ENCODE measurements at places on chromosomes 3 and 15. TPM values are rescaled to one million over a fixed set of nuclear protein-coding genes. Genes with fewer than 3 reads are reported as not detected.

- no peak overlapping the region for H3K4me3 ChIP-seq
- H3K36me3 ChIP-seq = no peaks in the 10 kb centered on the region
- H3K4me1 ChIP-seq = peaks cover 2% of the 10 kb centered on the region
- no peaks in the 10 kb centered on the region for H3K27me3 ChIP-seq
- H3K27ac ChIP-seq = no peak overlapping the region
These were observed 176.3 kb upstream of the LMCD1 start for GRCh38 chr3:8325306-8325705.

GRCh38 chr3:41503998-41504623, 304.8 kb downstream of the CTNNB1 start:
- H3K27ac ChIP-seq = no peak overlapping the region
- no peaks in the 10 kb centered on the region for H3K36me3 ChIP-seq
- H3K4me3 ChIP-seq = no peak overlapping the region
- no peaks in the 10 kb centered on the region for H3K27me3 ChIP-seq

GRCh38 chr3:196287090-196287439, 461 bp downstream of the PCYT1A start:
- H3K27me3 ChIP-seq = no peaks in the 10 kb centered on the region
- no peak for DNase-seq
- H3K27ac ChIP-seq = peak overlapping the region; percentile 98

GRCh38 chr15:29133791-29134190, 135.8 kb downstream of the NSMCE3 start:
- peaks cover 6% of the 10 kb centered on the region for H3K4me1 ChIP-seq
- H3K27me3 ChIP-seq = peaks cover 23% of the 10 kb centered on the region
- no peaks in the 10 kb centered on the region for H3K36me3 ChIP-seq
- DNase-seq = no peak
- H3K4me3 ChIP-seq = no peak overlapping the region

- H3K36me3 ChIP-seq = no peaks in the 10 kb centered on the region
- no peak overlapping the region for H3K4me3 ChIP-seq
- no peak overlapping the region for H3K27ac ChIP-seq
- no peaks in the 10 kb centered on the region for H3K27me3 ChIP-seq
These were observed 36.3 kb downstream of the CHDH start for GRCh38 chr3:53809764-53810400.

GRCh38 chr3:63349583-63350573, 71.8 kb downstream of the SYNPR start:
- no peaks in the 10 kb centered on the region for H3K36me3 ChIP-seq
- H3K27ac ChIP-seq = no peak overlapping the region
- DNase-seq = no peak
- no peaks in the 10 kb centered on the region for H3K4me1 ChIP-seq
- peaks cover 33% of the 10 kb centered on the region for H3K27me3 ChIP-seq
- no peak overlapping the region for H3K4me3 ChIP-seq

DNA sequence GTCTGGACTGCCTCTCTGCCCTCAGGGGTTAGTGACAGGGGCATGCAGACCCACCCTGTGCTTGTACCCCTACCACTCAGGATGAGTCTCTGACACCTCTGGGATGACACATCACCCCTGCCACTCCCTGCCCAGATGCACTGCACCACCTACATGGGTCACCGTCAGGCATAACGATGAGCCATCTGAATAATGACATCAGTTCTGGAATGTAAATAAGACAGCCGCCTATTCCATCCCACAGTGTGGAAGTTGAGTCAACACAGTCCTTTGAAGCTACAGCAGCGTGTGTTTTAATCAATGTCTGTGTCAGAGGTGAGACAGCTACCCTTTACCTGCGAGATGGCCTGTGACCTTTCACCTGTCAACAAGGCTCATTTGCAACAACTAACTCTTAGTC, 268.7 kb upstream of the ARRDC4 start:
- H3K27ac ChIP-seq = no peak overlapping the region
- no peaks in the 10 kb centered on the region for H3K27me3 ChIP-seq
- H3K4me3 ChIP-seq = no peak overlapping the region
- no peaks in the 10 kb centered on the region for H3K4me1 ChIP-seq
- no peak for DNase-seq

GRCh38 chr3:114333180-114333922, 39.5 kb downstream of the TIGIT start:
- peaks cover 3% of the 10 kb centered on the region for H3K27me3 ChIP-seq
- H3K4me1 ChIP-seq = no peaks in the 10 kb centered on the region
- no peak overlapping the region for H3K4me3 ChIP-seq
- H3K27ac ChIP-seq = no peak overlapping the region
- peaks cover 22% of the 10 kb centered on the region for H3K36me3 ChIP-seq
- no peak for DNase-seq

DNA sequence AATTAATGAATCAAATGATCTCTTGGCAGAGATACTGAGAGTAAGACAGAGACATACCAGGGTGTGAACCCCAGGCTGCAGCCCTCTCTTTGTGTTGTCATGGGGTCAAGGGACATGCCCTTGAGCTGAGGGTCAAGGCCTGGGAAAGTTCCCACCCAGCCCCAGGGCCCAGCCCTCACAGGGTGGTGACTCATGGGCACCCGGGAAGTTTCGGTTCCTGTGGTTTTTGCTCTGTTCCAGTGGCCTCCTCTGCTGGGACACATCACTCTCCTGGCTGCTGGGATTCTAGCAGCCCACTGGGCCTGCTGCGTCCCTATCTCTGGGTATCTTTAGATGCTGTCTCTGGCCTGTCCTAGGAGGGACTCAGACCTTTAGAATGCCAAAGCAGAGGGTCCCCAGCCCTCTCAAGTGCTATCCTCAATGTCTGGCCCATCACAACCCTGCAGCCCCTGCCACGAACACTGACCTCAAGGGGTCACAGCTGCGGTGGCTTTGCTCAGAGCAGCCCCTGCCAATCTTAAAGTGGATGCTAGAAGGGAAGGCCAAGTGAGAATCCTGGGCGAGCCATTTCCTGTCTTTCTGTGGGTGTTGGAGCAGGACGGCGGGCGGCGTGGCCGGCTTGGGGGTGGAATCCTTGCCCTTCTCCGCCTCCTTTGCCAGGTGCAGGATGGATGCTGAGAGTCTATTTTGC, 148.4 kb upstream of the TLE3 start:
- no peak overlapping the region for H3K27ac ChIP-seq
- H3K27me3 ChIP-seq = peaks cover 22% of the 10 kb centered on the region
- DNase-seq = no peak
- H3K4me3 ChIP-seq = no peak overlapping the region
- H3K36me3 ChIP-seq = no peaks in the 10 kb centered on the region
- H3K4me1 ChIP-seq = peaks cover 15% of the 10 kb centered on the region

DNA sequence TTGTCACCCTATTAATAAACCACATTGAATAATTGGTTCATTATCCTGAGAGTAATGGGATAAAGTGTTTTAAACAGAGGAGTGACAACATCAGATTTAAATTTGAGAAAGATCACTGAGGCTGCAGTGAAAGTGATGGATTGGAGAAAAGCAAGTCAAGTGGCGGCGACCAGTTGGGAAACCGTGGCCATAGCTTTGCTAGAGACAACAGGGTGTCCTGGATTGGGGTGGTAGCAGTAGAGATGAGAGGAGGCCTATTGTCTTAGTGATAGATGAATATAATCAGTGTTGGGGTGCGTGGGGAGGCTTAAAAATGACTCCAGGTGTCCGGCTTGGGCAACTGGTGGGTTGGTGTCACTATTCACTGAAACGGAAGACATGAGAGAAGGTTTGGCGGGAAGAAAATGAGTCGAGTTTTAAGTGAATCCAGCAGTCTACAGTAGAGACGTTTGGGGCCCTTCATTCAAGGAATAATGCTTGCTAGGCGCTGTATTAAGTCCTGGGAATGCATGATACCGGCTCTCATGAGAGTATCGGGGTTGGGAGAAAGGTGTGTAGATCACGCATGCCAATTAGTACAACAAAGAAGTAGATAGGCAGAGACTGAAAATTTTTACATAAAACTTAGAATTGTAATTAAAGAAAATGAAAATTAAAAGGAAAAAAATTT, 819 bp downstream of the NEK4 start:
- no peak for DNase-seq
- H3K4me3 ChIP-seq = peak overlapping the region; percentile 94
- no peaks in the 10 kb centered on the region for H3K27me3 ChIP-seq
- H3K27ac ChIP-seq = peak overlapping the region; percentile 17

- no peaks in the 10 kb centered on the region for H3K27me3 ChIP-seq
- peaks cover 3% of the 10 kb centered on the region for H3K36me3 ChIP-seq
- no peak for DNase-seq
These were observed 44.2 kb downstream of the APBA2 start for GRCh38 chr15:28930011-28930410.

DNA sequence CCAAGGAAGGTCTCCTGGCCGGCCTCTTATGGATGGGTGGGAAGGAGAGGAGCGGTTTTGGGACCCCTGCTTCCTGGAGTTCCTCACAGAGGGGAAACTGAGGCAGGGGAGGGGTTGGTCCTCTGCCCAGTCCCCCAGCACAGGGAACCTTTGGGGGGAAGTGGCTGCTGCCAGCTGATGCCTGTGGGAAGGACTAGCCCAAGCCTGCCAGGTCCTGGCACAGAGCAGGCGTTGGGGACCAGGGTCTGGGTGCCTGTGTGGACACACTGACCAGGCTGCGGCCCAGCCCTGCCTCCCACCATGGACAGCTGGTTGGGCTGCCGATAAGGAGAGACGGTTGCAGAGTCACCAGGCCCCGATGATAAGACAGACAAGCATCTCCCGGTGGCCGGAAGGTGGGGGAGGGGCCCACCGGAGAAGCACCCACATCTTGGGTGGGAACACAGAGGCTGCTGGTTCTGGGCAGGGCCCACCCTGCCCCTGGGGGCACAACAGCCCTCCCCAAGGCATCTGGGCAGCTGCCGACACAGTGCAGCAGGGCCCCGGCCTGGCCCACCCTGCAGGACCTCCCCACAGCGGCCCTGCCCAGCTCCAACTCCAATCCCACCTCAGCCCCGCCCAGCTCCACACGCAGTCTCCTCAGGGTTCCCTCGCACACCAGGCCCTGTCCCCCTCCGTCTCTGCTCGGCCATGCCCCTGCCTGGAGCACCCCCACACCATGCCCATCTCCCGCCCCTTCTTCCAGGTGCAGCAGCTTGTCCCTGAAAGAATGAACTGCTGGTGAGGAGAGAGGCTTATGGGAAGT, 50.7 kb downstream of the DNAJB8 start:
- H3K4me3 ChIP-seq = no peak overlapping the region
- DNase-seq = no peak
- H3K27me3 ChIP-seq = peaks cover 7% of the 10 kb centered on the region
- peaks cover 11% of the 10 kb centered on the region for H3K4me1 ChIP-seq
- no peak overlapping the region for H3K27ac ChIP-seq
- peaks cover 7% of the 10 kb centered on the region for H3K36me3 ChIP-seq

GRCh38 chr15:76973906-76974305, 21.0 kb upstream of the PSTPIP1 start:
- peak; percentile 69 for DNase-seq
- no peaks in the 10 kb centered on the region for H3K4me1 ChIP-seq
- H3K4me3 ChIP-seq = no peak overlapping the region
- peaks cover 41% of the 10 kb centered on the region for H3K27me3 ChIP-seq

DNA sequence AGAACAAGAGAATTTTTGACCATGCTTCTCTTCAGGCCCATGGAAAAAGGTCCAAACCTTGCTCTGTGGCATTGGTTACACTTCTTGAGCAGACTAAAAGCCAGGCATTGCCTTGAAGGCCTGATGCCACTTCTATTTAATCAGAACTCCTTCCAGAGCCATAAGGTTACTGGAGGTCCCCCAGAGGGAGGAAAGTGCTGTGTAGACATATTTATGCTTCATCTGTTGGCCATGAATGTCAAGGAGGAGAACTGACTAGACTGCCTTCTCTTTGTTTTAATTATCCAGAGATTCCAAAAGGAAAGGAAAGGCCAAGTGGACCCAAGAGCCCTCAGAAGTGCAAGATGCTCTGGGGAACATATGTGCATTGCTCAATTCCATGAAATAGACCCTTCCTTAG, 292.6 kb upstream of the NR2E3 start:
- DNase-seq = no peak
- peaks cover 27% of the 10 kb centered on the region for H3K27me3 ChIP-seq
- no peak overlapping the region for H3K4me3 ChIP-seq
- H3K36me3 ChIP-seq = no peaks in the 10 kb centered on the region

DNA sequence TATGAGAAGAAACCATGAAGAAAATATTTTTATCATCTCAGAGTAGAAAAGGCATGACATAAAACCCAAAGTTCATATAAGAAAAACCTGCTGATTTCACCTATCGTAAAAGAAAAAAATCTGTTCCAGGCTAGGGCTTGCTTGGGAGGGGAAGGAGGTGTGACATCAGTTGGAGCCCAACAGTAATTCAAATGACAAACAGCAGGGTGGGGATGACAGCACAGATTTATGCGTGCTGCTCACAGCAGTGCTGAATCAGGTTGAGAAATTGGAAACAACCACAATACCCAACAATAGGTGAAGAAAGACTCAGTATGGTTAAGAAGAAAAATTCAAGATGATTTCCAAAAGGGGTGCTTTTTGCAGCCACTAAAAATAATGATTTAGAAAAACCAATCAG, 172.4 kb downstream of the PDE8A start:
- no peak overlapping the region for H3K4me3 ChIP-seq
- peaks cover 49% of the 10 kb centered on the region for H3K27me3 ChIP-seq
- H3K36me3 ChIP-seq = peaks cover 3% of the 10 kb centered on the region
- H3K4me1 ChIP-seq = peaks cover 8% of the 10 kb centered on the region
- no peak overlapping the region for H3K27ac ChIP-seq

GRCh38 chr3:48877671-48878070, 21.0 kb downstream of the SLC25A20 start:
- H3K4me3 ChIP-seq = no peak overlapping the region
- no peaks in the 10 kb centered on the region for H3K4me1 ChIP-seq

GRCh38 chr3:123202451-123202850, 708 bp downstream of the SEC22A start:
- H3K36me3 ChIP-seq = no peaks in the 10 kb centered on the region
- H3K27ac ChIP-seq = peak overlapping the region; percentile 91
- no peaks in the 10 kb centered on the region for H3K27me3 ChIP-seq
- H3K4me3 ChIP-seq = peak overlapping the region; percentile 91

DNA sequence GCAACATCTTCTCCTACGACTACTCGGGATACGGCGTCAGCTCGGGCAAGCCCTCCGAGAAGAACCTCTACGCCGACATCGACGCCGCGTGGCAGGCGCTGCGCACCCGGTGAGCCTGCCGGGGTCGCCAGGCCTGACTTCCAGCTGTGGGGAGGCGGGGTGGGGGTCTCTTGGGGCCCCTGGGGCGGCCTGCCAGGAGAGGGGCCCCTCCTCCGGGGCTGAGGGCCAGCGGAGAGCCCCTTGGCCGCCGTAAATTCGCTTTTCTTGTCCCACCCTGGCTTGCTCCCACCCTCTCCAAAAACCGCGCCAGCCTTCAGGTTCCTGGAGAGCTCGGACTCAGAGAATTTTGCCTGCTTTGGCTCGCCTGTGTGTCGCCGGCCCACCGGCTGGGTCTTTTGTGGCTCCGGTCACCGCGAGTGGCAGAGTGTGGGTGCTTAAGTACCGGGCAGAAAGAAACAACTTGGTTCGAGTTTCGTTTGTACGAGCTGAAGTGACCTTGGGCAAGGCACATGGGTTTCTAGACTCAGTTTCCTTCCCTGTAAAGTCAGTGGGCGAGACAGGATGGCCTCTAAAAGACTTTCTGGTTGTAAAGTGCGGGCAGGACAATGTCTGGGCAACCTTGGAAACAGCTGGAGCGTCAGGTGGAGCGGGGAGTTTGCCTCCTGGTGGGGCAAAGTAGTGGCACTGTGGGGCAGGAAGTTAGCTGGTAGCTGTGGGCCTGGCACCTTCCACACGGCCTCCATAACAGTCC, 976 bp downstream of the ABHD17C start:
- H3K27me3 ChIP-seq = no peaks in the 10 kb centered on the region
- H3K4me1 ChIP-seq = peaks cover 46% of the 10 kb centered on the region
- no peak for DNase-seq
- peak overlapping the region; percentile 85 for H3K4me3 ChIP-seq

The DALRD3 gene
- 25.3 TPM for total RNA-seq

The GOLGA8O gene
- total RNA-seq = 2.4 TPM

The COLQ gene
- 2.6 TPM for total RNA-seq

The ALDH1A2 gene
- 0.78 TPM for total RNA-seq

The BNC1 gene
- total RNA-seq = 3.2 TPM

The FGD5 gene
- total RNA-seq = not detected

The NCEH1 gene
- total RNA-seq = 8.1 TPM

The POLQ gene
- total RNA-seq = 1.2 TPM

The MORC1 gene
- not detected for total RNA-seq

The EFHB gene
- 1.8 TPM for total RNA-seq

All from osteocyte (in vitro differentiated cells).